Subcutaneous adipose tissue (tissue), 4 donors: ENCODE measurements at places on chromosomes 6 and 20. TPM values are rescaled to one million over a fixed set of nuclear protein-coding genes. Genes with fewer than 3 reads are reported as not detected.

SLPI gene
- 22.3 TPM for total RNA-seq

SMPDL3A gene
- 21.9 TPM for total RNA-seq

OR12D3 gene
- not detected for total RNA-seq

CDSN gene
- total RNA-seq, result not detected

PTCHD4 gene
- 0.68 TPM for total RNA-seq

LRP11 gene
- 37.2 TPM for total RNA-seq

PMEPA1 gene
- 8.5 TPM for total RNA-seq

MCHR2 gene
- total RNA-seq, result not detected

MAP1LC3A gene
- total RNA-seq, result 22.0 TPM

KHDC1L gene
- not detected for total RNA-seq

CABLES2 gene
- total RNA-seq, result 1.1 TPM

KCNG1 gene
- total RNA-seq, result 0.34 TPM
